Cardiac fibroblast (primary cell): ENCODE measurements at places on chromosomes 5 and 9.

DNA sequence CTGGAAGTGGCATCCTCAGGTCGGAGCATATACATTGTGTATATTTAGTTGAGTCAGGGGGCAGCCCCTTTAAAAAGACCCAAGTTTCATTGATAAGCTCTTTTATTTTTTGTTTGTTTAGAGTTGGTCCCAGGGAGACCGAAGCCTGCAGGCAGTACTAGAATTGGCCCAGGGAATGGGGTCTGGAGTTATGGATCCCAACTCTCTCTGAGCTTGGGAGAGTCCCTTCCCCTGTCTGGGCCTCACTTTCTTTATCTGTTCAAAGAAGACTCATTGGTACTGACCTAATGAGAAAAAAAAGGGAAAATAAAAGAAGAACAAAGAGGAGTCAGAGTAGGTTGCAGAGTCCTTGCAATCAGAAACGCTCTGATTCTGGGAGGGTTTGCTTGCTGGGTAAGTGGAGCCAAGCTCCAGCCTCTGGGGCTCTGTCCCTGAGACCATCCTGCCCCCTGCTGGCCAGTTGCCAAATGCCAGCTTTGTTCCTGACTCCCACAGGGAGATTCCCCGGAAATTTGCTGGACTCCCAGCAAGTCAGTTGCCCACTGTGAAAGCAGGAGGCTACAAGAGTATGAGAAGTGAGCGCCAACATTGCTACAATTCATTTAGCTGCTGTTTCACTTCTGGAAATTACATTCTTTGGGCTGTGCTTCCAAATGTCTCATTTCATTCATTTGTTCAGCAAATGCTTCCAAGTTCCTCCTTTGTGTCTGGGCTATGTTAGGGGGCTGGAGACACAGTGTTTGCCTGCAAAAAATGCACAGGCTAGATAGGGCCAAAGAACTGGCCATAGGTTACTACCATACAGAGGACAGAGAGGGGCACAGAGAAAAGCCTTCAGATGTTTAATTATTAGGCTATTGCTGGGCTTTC is 156.2 kb downstream of the MELK start:
- DNase-seq: peak; percentile 83

DNA sequence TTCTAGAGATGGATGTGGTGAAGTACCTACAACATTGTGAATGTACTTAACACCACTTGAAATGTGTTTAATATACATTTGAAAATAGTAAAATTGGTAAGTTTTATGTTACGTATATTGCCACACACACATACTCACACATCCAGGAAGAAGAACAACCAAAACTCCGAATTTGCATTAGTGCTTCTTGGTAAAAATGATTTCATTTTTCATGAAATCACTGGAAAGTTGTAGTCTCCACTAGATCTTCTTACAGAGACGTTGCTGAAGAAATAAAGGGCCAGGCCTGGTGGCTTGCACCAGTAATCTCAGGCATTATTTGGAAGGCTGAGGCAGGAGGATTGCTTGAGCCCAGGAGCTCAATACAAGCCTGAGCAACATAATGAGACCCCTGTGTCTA is 118.6 kb upstream of the ZNF608 start:
- no peak for DNase-seq

DNA sequence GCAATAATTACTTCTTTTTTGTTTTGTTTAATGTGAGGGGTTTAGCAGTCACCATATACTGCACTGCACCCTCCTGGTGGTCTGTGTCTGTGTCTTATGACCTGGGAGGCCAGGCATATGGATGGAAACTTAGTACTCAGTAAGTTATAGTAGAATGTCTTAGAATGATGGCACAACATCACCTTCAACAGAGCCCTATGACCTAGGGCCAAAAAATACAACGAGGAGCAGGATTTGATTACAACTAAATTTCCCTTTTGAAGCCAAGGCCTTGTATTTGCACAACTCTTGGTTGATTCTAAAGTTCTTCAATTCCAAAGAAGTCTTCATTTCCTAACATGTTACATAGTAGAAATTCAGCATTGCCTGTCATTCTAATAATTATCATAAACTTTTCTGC is 422.1 kb upstream of the PIK3R1 start:
- no peak for DNase-seq

DNA sequence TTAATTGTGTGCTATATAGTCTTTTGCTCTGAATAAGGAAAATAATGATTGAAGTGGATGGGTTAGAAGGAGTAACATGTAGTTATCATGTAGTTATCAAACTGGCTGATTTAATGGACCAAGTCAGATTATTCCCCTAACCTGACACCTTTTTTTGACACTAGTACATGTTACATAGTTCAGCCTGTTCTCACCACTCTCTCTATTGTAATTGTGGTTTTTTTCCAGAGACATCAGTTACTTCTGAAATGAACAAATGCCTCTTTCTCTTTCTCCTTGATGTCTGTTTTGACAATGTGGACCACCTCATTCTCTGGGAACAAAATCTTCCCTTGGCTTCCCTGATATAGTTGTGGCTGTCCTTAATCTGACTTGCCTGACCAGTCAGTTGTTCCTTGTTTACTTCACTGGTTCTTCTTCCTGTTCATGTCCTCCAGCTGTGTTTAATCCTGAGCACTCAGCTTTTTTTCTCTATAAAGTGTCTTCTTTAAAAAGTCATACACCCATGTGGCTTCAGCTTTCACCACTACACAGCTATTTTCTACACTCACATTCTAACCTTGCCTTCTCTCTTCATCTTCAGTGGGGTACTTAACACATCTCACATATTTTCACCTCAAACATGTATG is 243.4 kb downstream of the ARRDC3 start:
- no peak for DNase-seq

- no peak for DNase-seq
Measured at GRCh38 chr9:9498128-9498527, 1114.7 kb downstream of the PTPRD start.

- no peak for DNase-seq
Measured at GRCh38 chr9:134361843-134362414, 35.7 kb downstream of the RXRA start.

GRCh38 chr9:114237781-114238180 is 82.4 kb downstream of the COL27A1 start:
- DNase-seq: no peak

GRCh38 chr5:146301626-146302025 is 37.0 kb upstream of the POU4F3 start:
- DNase-seq: no peak

- peak; percentile 26 for DNase-seq
Measured at GRCh38 chr5:1522601-1523479, 920 bp downstream of the LPCAT1 start.

DNA sequence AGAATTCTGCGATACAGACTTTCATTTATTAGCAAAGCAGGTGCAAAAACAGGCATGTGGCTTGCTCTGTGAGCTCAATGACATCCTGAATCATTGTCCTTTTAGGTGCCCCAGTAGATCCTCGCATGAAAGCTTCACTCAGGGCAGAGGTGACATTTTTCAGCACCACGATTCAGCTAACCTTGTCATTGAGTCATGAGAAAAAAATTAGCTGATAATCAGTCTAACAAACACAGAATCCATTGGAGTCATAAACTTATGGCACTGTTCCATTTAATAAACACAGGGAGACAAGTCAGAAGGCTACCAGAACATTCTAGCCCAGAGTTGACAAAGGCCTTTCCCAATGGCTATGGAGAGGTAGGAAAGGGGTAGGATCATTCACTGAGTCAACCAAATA is 104.8 kb upstream of the RAD23B start:
- DNase-seq: no peak

DNA sequence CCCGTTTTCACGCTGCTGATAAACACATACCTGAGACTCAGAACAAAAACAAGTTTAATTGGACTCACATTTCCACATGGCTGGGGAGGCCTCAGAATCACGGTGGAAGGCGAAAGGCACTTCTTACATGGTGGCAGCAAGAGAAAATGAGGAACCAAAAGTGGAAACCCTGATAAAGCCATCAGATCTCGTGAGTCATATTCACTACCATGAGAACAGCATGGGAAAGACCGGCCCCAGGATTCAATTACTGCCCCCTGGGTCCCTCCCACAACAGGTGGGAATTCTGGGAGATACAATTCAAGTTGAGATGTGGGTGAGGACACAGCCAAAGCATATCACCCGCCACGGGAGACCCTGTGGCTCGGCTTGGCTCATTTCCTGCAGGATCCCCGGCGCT is 20.2 kb downstream of the EXD3 start:
- no peak for DNase-seq

GRCh38 chr5:35924950-35925722 is 13.3 kb downstream of the CAPSL start:
- DNase-seq: peak; percentile 50

DNA sequence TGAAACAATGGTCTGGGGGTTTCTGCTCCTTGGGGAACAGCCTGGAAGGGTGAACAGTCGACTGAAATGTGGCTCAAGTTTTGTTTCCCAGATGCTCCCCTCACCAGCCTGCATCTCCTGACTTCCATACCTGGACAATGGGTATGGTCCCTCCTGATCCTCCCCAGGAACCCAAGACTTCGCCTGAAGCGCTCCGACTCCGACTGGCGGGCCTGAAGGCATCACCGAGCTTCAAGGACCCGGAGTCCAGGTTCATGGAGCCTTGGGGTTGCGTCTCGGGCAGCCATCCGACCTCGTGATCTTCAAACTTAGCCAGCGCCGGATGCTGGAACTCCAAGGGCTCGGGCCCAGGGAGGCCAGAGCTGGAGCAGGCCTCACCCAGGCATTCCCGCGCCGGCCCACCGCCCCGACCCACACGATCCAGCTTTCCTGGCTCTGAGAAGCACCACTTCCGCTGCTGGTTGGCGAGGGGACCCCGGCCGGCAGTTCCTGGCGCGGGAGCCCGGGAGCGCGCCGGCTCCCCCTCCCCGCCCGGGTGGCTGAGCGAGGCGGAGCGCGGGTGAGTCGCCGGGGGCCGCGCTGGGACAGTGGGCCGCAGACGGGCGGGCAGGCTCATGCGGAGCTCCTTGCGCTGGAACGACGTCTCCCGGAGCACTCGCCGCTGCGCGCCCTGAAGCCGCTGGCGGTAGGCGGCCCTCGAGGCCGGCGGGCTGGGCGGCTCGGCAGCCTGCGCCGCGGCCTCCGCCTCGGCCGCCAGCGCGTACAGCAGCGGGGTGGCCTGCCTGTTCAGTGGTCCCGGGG is 5.2 kb downstream of the SHROOM1 start:
- DNase-seq: no peak

GRCh38 chr9:124855944-124856765 is 2.9 kb downstream of the WDR38 start:
- no peak for DNase-seq

GRCh38 chr9:92097997-92098482 is 17.2 kb downstream of the SPTLC1 start:
- DNase-seq: peak; percentile 80

- no peak for DNase-seq
Measured at GRCh38 chr5:334903-335739, 13.6 kb downstream of the AHRR start.

GRCh38 chr9:99169982-99170761 is 51.6 kb downstream of the ALG2 start:
- DNase-seq: no peak

- DNase-seq: no peak
Measured at GRCh38 chr5:8675182-8675581, 806.2 kb downstream of the MTRR start.

GRCh38 chr9:92186631-92187030 is 71.4 kb upstream of the SPTLC1 start:
- no peak for DNase-seq

GRCh38 chr9:15146268-15146700 is 160.7 kb downstream of the TTC39B start:
- no peak for DNase-seq

DNA sequence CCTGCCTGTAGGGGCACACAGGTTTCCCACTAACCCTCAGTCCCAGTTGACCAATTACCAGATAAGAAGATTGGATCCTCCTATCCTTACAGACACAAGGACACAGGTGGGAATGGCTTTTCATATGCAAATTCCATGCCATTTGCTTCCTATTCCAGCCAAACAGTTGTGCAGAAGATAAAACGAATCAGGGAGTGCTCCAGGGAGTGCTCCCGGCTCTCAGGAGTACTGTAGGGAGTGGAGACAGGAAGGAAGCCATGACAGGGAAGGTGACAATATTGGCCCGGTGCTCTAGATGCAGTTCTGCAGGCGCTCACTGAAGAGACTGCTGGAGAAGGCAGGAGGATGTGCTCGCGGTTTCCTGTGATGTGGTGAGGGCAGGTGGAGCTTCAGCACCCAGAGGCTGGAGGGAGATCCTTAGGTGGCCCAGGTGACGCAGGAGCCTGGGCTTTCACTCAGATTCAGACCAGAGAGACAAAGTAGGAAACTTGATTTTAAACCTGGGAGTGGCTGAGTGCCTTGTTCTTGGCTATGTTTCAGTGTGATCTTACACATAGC is 260.0 kb downstream of the AUH start:
- DNase-seq: no peak

DNA sequence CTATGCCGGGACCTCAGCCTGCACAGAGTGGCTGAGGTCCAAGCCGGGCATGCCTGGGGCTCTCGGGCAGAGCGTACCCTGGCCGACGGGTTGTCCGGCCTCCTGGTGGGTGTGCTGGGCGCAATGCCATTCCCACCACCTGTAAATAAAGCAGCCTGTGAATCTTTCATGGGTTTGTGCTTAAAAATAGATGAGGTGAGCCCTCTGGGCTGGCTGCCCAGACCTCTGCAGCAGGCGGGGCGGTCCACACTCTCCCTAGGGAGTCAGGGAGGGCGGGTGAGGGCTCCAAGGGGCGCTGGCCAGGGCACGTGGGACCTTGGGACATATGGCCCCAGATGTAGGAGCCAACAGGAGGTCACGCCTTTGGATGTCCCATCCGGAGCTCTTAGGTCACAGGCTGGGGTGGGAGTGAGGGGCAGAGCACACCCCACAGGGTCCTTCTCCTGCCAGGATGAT is 3.6 kb upstream of the AGPAT2 start:
- peak; percentile 26 for DNase-seq

DNA sequence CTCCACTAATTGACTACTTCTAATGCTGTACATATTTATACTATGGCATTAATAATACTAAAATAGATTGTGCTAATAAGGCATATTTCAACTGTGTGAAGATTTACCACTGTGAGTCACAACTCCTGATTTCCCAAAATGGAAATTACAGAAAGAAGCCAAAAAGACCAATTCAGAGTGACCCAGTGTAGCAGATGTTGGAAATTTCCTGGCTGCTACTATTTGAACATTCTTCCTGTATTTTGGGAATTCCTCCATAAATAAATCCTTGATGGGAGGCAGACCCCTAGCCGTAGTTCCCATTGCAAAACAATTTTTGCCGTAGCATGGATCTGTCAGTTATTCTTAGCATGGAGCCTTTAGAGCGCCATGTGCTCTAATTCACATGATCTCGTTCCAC is 11.4 kb upstream of the PRUNE2 start:
- DNase-seq: no peak

DNA sequence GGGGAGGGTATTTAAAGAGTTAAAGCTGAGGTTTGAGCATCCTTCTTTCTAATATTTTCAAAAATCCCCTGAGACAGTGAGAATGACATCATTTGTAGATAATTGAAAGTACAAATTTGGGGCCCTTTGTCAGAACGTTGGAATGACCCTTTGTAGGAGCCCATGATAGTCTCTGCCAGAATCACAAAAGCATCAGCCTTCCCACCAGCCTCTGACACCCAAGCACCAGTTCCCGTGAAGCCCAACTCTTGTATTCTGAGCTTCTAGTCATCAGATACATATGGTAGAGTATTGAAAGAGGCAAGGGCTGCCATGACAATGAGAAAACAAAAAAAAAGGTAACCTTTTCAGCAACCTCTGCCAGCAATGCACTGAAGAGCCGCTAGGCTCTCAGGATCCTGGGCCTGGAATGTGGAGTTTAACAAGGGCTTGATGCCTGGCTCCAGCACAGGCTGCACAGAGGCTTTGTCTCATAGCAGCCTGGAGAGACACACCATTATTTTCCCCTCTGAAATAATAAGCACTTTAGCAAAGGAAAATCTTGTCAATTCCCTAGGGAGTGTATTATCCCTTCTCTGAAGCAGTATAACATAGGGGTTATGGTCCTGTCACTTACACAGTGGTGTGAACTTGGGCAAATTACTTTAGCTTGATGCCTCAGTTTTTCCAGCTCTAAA is 114.4 kb downstream of the ZNF608 start:
- DNase-seq: peak; percentile 13
